ENCODE measurements at places on chromosomes 1 and 21.

DNA sequence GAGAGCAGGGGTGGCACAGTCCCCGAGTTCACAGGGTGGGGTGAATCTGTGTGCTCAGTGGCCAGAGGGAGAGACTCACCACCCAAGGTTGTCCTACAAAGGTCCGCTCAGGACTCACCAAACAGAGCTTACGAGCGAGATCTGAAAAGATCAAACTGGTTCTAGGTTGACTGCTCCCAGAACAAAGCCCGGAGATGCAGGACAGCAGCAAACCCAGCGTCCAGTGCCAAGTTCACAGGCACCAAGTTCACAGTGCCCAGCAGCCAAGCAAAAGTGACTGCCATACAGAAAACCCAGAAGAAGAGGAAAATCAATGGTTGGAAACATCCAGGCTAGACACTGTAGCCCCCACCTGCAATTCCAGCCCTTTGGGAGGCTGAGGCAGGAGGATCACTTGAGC lies 35.7 kb downstream of the AGPAT3 start:
- no peak for DNase-seq

- no peak for DNase-seq
These were observed 78.8 kb upstream of the ARHGAP29 start for GRCh38 chr1:94316183-94316582.

DNA sequence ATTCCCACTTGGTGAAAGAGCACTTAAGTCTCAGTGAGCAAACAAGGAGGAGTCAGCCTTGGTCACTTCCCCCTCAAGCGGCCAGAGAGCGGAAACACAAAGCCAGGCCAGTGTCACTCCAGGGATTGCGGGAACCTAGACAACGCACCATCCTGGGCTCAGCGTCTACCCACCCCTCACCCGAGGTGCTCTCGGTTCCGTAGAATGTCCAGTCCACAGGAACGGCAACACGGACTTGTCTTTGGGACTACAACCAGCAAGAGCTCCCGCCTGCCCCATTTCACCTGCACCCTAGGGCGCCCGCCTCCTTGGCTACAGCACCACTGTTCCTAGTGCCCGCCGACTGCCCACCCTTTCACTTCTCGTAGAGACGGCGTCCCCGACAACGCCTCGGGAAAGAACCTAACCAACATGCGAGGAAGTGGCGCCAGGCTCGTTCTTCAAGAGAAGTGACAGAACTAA lies 509 bp downstream of the GDAP2 start:
- DNase-seq = peak; percentile 30

- peak; percentile 89 for DNase-seq
These were observed 16.9 kb downstream of the NPHP4 start for GRCh38 chr1:5975133-5975880.

GRCh38 chr21:35377505-35378090 lies 328.5 kb upstream of the RUNX1 start:
- no peak for DNase-seq

- DNase-seq = peak; percentile 51
These were observed 17.1 kb upstream of the TMEM9 start for GRCh38 chr1:201171063-201172036.

GRCh38 chr1:145690587-145691558 lies 16.3 kb downstream of the PDZK1 start:
- DNase-seq = peak; percentile 17

DNA sequence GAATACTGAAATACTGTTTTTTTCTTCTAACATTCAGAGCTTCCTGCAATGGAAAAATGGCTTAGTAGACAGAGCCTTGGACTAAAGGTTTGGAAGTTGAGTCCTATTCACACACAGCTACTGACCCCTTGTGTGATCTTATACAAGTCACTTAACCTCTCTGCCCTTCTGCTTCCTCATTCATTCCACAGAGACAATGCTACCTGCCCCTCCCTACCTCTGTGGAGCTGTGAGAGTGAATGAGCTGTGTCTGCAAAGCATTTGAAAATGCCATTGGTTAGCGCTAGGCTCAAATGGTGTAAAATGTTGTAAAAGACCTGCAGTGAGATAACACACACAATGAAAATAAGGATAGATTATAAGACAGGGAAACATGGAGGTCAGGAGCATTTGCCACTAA lies 214.4 kb downstream of the BARHL2 start:
- no peak for DNase-seq

DNA sequence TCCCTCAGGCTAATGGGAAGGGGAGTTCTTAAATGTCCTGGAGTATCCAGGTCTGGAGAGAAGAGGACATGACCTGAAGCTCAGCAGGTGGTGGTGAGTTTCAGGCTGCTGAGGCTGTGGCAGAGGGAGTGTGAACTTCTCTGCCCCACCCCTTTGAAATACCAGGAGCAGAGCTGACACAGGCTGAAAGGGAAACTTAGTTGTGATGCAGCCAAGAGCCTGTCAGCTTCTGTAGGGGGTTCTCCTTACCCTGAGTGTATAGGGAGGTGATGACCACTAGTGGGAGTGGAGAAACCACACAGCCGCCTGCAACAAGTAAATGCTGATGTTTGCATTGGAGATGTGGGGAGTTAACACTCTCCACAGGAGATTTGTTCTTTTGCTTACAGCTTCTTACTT lies 152.3 kb downstream of the FCRL5 start:
- no peak for DNase-seq

GRCh38 chr1:232904566-232904965 lies 45.8 kb upstream of the NTPCR start:
- no peak for DNase-seq

GRCh38 chr1:37028981-37029617 lies 5.2 kb downstream of the GRIK3 start:
- DNase-seq = peak; percentile 33

- no peak for DNase-seq
These were observed 8.6 kb downstream of the TMED5 start for GRCh38 chr1:93171549-93172034.
